ENCODE measurements at places on chromosomes 7 and 10.

- DNase-seq: no peak
These were observed 3.9 kb downstream of the SFRP4 start for GRCh38 chr7:37912756-37913155.

- DNase-seq: peak; percentile 91
These were observed 3.2 kb upstream of the CREB5 start for GRCh38 chr7:28408960-28409715.

DNA sequence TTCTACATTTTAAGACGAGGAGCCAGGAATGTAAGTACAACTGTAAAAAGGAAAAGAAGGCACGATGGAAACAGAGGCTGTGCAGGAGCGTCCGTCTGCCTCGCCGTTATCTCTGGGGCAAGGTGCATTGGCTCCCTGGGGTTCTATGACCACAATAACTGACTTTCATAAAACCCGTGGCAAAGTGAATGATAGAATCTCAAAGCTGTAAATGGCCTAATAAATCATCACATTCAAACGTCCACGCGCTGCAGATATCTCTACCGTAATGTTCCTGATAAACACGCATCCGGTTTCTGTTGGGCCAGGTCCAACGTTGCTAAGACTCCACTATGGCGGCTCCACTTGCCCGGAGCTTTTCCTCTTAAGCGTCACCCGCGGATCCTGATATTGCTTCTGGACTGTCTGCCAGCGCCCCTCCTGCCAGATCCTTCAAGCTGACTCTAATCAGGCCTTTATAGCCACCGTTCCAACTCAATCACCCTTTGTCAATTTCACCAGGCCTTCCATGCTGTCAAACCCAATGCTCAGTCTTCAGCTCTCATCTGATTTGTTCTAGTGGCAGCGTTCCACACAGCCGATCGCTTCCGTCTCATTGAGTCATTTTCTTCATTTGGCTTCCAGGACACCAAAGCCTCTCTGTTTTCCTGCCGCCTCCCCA is 265.6 kb upstream of the FOXK1 start:
- no peak for DNase-seq

GRCh38 chr7:137360087-137360679 is 16.6 kb upstream of the PTN start:
- DNase-seq: no peak

- DNase-seq: no peak
These were observed 48.4 kb upstream of the FAM20C start for GRCh38 chr7:143811-144453.

DNA sequence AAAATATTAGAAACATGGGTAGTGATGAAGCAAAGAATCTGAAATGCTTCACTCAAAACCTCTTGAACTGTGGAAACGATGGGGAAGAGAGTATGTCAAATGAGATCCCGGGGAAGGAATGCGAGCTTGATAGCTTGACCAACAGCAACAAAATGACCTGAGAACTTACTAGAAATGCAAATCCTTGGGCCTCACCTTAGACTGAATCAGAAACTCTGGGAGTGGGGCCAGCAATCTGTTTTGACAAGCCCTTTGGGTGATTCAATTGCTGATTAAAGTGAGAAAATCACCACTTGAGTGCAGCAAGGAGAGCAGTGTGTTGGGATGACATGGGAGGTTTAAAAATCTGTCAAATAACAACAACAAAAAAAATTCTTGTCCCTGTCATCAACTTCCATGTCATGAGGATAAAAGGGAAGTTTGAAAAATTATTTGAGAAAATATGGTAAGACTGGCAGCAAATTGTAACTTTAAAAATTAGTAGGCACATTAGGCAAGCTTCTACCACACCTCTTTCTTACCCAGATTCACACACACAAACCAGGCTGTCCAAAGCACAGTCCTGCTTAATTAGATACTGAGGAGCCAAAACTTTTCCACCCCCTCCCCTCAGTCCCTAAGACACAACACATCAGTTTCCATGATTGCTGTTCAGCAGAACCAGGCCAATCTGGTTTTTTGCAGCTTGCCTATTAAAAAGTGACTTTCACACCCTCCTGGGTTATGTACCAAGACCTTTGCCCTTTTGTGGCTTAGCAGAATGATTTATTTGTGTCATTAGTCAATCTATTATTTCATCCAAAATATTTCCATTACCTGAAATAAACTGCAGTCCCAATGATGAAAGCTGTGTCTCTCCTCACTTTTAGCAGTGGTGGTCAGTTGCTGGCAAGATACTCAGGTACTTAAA is 15.6 kb downstream of the CALCR start:
- DNase-seq: no peak

DNA sequence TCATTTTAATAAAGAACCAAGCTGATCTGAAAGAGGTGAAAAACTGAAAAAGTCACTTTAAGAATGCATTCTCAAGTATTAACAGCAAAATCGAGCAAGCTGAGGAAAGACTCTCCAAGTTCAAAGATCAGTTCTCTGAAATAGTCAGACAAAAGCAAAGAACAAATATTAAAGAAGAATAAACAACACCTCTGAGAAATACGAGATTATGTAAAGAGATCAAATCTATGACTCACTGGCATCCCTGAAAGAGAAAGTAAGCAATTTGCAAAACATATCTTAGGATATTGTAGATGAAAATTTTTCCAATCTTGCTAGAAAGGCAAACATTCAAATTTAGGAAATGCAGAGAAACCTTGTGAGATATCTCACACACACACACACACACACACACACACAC is 138.4 kb upstream of the HGF start:
- no peak for DNase-seq

DNA sequence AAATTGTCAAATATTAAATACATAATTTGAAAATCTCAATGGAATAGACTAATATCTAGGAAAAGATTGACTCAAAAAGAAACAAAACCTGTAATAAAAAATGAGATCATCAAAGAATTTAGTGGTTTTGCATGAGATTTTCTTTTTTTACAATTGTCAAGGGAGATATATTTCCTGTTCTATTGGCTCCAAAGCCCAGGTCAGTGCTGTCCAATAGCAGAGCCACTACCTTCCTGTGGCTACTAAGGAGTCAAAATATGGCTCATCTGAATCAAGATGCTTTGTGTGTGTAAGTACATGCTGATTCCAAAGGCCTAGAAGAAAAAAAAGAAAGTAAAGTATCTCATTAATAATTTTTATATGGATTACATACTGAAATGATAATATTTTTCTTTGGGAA is 191.9 kb downstream of the C7orf25 start:
- DNase-seq: no peak

GRCh38 chr10:14491811-14492210 is 161.1 kb upstream of the FRMD4A start:
- DNase-seq: no peak

- DNase-seq: peak; percentile 73
These were observed 69.7 kb upstream of the PLPP4 start for GRCh38 chr10:120387326-120387725.

- DNase-seq: no peak
These were observed 151.7 kb upstream of the TAC1 start for GRCh38 chr7:97580205-97580604.

Data from AG08395 (cell line).